Smooth muscle cell of the brain vasculature (primary cell): ENCODE measurements at places on chromosomes 16 and 17.

DNA sequence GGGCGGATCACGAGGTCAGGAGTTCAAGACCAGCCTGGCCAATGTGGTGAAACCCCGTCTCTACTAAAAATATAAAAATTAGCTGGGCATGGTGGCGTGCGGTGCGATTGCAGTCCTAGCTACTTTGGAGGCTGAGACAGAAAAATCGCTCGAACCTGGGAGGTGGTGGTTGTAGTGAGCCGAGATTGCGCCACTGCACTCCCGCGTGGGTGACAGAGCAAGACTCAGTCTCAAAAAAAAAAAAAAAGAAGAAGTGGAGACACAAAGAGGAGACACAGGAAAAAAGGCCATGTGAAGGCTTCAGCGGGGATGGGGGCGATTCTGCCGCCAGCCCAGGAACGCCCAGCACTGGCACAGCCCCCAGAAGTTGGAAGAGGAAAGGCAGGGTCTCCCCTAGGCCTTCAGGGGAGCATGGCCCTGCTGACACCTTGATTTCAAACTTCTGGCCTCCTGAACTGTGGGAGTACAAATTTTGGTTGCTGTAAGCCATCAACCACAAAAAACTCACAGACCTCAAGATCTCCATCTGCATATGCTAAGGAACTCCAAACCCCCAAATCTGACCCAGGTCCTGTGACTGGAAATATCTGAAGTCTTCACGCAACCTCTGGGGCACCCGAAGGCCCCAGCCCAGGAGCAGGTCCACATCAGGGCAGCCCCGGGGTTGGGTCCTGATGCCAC is 7.0 kb downstream of the SGSH start:
- DNase-seq, result no peak

DNA sequence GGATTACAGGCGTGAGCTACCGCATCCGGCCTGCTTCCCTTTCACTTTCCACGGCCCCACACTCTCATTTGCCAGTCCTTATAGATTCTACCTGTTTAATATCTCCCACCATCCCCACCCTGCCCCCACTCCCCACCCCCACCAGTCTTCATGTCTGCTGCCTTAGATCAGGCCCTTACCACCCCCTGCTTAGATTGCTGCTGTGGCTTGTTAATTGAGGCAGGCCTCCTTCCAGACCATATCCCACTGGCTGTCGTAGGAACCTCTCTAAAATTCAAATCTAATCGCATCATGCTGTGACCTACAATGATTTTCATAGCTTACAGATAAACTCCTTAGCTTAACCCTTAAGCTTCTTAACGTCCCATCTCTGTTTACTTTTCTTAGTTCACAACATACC is 4.9 kb downstream of the IQCK start:
- no peak for DNase-seq

- no peak for DNase-seq
Measured at GRCh38 chr16:53773881-53774280, 69.9 kb downstream of the FTO start.

GRCh38 chr17:76704805-76705204 is 6.0 kb downstream of the MXRA7 start:
- no peak for DNase-seq

DNA sequence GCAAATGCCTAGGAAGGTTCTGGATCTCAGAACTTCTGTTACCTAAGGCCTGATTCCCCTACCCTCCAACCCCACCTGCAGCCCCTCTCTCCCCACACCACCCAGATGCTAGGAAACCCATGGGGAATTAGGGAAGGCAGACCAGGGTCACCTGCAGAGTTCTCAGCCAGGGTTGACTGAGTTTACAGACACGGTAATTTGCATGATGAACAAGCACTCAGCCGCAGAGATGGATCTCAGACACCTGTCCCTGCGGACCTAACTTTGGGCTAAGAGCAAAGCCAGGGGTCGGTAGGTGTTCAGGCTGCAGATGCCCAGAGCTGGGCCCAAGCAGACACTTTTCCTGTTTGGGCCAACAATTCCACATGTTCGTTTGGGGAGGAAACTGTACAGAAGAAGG is 2.9 kb downstream of the ABI3 start:
- no peak for DNase-seq

DNA sequence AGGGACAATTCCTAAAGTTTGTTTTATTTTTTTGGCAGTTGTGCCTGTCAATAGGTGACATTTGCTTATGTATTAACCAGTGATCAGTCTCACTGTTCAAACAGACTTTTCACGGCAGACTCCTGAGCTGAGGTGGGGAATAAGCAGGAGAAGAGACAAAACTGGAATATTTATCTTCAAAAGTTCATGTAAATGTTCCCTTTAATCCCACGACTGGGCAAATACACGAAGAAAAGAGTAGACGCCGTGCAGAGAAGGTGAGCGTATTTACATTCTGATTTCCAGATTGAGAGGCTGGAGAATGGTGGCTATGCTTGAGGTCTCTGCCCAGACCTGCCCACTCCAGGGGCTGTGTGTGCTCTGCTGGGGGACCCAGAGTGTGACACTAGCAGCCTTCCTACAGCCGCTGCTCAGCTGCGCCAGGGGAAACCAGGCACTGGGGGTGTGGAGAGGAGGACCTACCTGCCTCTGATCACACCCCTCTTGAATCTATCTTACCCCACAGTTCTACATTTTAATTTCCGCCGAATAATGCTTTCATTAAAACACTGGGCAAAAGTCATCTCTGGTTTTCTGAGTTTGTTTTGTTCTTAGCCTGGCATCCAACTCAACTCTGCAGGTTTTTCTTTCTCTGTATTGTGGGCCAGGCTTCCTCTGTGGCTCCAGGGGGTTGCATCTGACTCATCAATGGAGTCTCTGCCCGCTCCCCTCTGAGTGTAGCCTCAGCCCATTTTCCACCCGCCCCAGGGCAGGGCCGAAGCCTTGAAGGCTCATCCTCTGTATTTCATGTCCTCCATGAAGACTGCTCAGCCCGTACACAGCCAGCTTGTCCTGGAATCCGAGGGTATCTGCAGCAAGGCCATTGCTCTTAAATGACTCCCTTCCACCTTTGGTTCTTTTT is 237.1 kb downstream of the NTN1 start:
- DNase-seq, result no peak

DNA sequence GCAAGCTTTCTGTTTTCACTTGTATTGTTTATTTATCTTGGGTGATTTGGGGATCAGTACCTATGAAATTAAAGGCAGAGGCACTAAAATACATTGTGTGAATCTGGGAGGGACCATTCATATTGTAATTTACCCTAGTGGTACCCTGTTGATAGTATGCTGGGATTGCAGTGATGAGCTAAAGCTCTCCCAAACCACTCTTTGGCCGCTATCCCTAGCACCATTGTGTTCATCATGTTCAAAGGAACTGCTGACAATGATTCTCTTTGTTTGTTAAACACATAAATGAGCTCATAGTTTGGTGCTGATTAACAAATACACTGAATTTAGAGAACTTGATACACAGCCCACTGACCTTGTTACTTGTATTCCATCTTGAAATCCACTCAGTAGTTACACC is 1469.8 kb downstream of the CDH11 start:
- no peak for DNase-seq

DNA sequence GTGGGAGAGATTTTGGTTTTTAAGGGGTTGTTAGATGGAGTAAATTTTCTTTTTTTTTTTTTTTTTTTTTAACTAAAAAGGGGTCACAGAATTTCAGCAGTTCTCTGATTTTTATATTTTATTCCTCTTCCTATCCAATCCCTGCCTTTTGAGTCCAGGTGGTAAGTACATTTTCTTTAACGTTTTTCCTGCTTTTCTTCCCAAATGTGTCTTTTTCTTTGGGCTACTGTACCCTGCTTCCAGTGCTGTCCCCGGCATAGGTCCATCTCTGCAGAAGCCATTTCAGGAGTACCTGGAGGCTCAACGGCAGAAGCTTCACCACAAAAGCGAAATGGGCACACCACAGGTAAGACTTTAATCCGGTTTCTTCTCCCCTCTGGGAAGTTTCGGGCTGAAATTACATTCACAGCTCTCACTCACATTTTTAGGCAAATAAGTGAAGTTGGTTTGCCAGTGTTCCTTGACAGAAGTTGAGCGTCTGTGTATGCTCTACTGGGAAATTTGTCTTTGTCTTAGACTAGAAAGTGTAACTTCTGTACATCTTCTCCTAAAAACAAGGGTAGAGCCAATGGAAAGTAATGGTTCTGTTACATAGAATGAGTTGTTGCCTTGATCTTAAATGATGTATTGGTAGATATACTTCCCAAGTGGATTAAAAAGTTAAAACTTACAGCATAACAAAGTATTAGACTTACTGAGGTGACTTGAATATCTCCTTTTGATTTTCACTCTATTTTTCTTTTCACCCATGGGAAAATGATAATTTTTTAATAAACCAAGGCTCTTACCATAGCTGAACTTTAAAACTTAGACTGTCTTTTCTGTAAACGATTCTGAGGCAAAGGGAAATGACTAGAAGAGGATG is 54.5 kb downstream of the TUBD1 start:
- no peak for DNase-seq

DNA sequence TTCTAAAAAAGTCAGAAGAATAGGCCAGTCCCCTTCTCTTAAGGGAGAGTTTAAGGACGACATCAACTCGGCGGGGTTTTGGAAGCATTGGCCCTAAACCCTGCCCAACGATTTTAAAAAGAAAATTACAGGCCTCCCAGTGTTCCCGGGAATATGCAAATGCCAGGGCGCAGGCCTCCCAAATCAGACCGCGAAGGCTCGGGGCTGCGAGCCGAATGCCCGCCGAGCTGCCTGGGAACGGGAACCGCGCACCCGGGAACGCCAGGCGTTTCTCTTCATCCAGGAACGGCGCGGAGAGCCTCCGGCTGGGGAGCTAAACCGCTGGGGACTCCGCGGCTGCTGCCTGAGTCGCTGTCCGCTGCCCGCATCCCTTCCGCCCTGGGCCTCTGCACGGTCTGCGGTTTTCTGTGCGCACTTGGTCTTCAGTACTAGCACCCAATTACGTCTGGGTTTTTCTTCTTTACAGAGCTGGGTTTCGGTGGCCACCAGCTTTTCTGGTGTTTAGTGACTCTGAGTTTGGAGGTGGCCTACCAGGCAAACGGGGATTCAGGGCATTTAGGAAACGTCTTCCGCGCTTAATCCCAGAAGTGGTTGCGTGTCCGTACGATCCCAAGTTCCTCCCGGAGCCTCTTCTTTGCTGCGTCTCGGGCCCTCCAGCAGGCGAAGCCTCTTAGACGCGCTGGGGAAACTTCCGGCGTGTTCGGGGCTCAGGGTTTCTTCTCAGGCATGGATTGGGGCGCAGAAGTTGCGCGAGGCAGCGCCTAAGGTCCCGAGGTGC is 5.7 kb downstream of the IRX5 start:
- DNase-seq, result no peak

GRCh38 chr16:67963662-67964321 is 4.6 kb downstream of the SLC12A4 start:
- no peak for DNase-seq

DNA sequence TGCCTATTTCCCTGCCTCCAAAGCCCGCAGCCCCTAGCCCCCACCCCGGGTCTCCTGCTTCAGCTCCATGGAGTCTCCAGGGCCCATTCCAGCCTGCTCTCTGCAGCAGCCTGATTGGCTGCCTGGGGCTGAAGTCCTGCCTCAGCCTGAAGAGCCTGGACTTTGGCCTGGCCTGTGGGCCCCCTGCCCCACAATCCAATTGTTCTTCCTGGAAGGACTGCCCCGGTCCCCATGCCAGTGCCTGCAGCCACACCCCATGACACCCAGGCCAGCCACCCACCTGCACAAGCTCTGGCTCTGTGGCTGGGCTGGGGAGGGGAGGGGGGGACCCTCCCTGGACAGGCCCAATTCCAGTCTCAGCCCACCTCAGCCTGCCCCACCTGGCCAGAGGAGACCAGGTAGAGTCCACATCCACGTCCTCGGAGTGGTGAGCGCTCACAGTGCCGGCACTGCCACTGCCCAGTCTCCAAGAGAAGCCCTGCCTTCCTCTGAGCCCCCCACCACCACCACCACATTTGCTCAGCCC is 12.3 kb downstream of the ENPP7 start:
- no peak for DNase-seq

DNA sequence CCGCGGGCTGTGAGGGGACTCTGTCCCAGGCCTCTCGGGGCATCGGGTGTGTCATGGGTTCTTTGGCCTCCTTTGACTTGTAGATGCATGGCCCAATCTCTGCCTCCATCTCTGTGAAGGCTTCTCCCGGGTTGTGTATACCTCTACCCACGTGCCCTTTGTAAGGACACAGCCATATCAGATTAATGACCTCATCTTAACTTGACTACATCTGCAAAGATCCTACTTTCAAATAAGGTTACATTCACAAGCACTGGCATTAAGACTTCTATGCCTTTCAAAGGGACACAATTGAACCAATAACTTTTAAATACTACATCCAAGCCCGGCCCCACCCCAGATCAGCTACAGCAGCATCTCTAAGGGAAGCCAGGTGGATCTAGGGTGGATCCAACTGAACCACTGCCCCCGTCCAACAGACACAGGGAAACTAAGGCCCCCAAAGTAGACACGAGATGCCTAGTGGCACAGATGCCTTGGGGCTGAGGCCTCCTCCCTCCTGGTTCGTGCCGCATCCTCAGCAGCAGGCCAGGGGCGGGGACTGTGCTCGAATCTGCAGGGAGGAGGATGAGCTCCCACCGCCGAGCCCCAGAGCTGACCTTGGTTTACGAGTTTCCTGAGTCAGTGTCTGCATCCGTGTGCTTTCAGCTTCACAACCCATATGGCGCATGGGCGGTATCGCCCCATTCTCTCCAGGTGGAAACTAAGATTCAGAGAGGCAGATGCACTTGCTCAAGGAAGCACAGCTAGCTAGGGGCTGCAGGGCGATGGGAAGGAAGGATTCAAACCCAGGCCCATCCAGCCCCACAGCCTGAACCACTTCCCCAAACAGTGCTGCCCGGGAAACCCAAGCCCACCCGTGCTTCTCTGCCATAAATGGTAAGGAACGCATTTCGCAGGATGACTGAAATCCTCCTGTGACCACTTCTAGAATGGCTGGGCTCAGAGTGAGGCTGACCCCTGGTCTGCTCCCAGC is 353.3 kb downstream of the C16orf95 start:
- DNase-seq, result no peak

- DNase-seq, result no peak
Measured at GRCh38 chr17:30210366-30210765, 25.1 kb downstream of the SLC6A4 start.

DNA sequence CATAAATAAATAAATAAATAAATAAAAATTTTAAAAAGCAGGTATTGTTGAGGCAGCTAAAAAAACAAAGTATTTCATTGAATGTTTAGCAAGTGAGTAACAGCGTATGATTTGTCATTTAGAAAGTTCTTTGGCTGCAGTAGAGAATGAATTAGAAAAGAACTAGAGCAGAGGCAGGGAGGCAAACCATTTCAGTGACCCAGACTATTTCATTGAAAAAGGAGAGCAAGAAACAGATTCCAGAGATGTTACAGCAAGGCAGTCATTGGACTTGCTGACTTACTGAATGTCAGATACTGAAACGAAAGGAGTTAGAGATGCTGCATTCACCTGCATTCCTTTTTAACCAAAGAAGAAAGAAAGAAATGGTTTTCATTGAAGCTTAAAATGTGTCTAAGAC is 105.5 kb upstream of the HLF start:
- no peak for DNase-seq

GRCh38 chr17:1830288-1830687 is 483 bp downstream of the RPA1 start:
- no peak for DNase-seq
